ENCODE measurements at places on chromosomes 16 and 17.

- DNase-seq: peak; percentile 98
Observed at GRCh38 chr17:7856811-7857712, at the start of gene NAA38. Gene NAA38 (minus strand): TSS chr17:7857559. CDS start chr17:7857463, 96 bp downstream.

GRCh38 chr17:68441070-68441770, 16.1 kb downstream of the WIPI1 start:
- no peak for DNase-seq

DNA sequence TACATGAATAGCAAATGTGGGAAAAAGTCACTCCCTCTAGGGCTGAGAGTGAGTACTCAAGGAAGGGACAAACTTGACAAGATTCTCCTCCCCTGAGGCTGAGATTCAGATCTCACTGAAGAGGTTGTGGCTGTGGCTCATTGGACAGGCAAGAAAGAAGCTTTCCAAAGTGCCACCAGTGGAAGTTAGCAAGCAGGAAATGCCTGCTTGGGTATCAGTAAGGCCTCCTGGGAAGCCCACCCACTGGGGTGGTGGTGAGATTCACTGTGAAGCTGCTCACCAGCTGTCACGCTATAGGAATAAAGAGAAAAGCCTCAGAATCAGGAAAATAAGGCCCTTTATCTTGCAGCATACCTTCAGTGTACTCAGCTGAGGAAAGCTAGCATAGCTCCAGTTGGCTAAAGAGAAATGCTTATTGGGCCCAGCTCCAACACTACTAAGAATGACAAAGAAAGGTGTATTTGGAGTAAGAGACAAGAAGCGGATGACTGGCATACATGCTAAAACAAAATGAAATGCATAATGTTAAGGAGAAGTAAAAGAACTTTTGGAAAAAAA, 274.4 kb upstream of the TOM1L1 start:
- DNase-seq: peak; percentile 24

- DNase-seq: peak; percentile 34
Observed at GRCh38 chr16:72788269-72788809, 259.6 kb downstream of the ZFHX3 start.

DNA sequence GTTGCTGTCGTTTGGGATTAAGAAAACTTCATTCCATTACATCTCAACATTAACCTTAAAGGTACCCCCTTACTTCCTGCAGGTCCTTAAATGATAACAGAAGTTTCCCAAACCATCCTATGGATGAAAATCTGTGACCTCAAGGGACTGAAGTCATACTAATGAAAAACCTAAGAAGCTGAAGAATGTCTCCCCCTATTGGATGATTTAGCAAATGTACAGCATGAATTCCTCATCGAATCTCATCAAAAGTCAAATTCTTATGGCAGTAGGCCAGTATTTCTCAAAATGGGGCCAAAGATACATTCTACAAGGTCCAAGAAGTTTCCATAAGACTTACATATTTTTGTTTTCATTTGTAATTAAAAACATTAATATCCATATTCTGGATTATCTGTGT, 13.5 kb downstream of the SCO1 start:
- no peak for DNase-seq

DNA sequence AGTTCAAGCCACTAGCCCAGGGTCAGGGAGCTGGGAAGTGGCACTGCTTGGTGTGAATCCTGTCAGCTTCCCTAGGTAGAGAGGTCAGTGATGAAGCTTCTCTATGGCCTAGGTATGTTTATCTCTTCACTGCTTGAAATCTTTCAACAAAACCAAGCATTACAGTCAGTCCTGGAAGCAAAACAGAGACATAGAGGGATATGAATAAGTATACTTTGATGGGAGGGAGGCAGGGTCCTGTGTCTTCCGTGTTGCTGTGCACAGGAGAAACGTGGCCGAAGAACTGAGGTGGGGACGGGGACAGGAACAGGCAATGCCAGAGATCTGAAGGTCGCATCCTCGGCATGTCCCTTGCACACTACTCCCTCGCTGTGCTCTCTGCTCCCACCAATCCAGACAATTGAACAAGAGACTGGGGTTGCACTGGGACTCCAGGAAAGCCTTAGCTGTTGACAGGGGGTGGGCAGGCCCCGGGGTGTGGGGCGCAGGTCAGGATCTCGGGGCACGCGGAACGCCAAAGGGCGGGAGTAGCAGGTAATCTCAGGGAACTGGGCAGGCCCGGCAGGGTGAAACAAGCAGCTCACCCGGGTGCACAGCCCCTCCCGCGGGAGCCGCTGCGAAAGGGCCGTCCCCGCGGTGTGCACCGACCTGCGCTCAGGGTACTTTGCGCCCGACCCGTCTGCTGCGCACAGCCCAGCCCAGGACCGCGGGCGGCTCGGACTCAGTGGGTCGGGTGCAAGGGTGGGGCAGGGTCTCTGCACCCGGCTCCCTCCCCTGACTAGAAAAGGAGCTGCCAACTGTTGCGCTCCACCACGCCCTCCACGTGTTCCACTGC, at the start of gene MT1H:
Gene MT1H (plus strand): TSS at position 810 of the 835 bp plus-strand sequence. CDS start 71 bp downstream, outside the sequence.
- DNase-seq: peak; percentile 66

DNA sequence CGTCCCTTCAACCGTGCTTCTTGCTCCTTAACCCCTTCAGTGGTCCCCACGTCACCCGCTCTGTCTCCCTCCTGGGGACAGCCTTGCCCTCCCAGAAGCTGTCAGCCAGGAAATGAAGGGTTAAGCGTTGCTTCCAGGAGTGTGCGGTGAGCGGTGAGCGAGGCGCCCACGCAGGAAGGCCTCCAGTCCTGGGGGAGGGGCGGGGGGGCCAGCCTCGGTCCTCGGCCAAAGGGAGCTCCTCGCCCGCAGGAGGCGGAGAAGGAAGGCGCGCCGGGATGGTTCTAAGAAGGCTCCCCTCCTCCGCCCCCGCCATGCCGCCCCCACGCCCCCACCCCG, 2.3 kb downstream of the RBFOX3 start:
- DNase-seq: no peak

- DNase-seq: no peak
Observed at GRCh38 chr17:1871756-1872155, 42.0 kb downstream of the RPA1 start.

DNA sequence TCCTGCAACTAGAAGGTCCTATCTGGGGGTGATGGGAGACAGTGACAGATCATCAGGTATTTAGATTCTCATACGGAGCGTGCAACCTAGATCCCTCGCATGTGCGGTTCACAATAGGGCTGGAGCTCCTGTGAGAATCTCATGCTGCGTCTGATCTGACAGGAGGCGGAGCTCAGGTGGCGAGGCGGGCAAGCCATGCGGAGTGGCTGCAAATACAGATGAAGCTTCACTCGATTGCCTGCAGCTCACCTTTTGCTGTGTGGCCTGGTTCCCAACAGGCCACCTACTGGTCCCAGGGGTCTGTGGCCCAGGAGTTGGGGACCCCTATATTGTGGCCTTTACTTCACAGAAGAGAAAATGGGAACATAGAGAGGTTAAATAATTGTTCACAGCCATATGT, 200.4 kb downstream of the IRF8 start:
- no peak for DNase-seq

DNA sequence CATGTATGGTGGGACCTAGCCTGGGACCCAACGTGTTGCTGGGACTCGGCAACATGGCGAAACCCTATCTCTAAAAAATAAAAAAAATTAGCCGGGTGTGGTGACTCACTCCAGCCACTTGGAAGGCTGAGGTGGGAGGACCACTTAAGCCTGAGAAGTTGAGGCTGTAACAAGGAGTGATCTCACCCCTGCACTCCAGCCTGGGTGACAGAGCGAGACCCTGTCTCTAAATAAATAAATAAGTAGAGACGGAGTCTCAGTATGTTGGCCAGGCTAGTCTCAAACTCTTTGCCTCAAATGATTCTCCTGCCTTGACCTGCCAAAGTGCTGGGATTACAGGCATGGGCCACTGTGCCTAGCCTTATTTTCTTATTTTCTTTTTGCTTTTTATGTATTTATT, 10.1 kb upstream of the CNP start:
- no peak for DNase-seq

DNA sequence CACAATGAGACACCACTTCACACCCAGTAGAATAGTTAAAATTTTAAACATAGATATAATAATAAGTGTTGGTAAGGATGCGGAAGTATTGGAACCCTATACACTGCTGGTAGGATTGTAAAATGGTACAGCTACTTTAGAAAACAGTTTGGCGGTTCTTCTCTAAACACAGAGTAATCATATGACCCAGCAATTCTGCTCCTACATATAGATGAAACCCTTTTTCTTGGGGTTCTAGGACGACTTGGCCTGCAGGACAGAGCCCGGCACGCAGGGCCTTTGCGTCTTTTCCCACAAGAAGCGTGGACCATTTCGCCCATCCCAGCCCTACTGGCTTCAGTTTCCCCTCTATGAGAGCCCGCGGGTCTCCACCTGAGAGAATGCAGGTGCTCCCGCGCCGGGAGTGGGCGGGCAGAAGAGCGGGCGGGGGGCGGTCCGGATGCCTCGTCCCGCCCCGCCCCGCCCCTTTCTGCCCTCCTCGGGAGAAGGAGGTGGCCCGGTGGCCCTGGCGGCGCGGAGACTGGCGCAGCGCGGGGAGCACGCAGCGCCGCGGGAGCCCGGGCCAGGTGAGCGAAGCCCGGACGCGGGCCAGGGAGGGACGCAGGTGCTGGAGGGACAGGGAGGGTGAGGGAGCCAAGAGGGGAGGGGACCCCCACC, at the start of gene SDR42E2:
Gene SDR42E2 (plus strand): TSS at position 508 of the 657 bp plus-strand sequence. CDS start 3,077 bp downstream, outside the sequence.
- peak; percentile 37 for DNase-seq

- no peak for DNase-seq
Observed at GRCh38 chr17:38864636-38865398, 5.0 kb upstream of the LASP1 start.

DNA sequence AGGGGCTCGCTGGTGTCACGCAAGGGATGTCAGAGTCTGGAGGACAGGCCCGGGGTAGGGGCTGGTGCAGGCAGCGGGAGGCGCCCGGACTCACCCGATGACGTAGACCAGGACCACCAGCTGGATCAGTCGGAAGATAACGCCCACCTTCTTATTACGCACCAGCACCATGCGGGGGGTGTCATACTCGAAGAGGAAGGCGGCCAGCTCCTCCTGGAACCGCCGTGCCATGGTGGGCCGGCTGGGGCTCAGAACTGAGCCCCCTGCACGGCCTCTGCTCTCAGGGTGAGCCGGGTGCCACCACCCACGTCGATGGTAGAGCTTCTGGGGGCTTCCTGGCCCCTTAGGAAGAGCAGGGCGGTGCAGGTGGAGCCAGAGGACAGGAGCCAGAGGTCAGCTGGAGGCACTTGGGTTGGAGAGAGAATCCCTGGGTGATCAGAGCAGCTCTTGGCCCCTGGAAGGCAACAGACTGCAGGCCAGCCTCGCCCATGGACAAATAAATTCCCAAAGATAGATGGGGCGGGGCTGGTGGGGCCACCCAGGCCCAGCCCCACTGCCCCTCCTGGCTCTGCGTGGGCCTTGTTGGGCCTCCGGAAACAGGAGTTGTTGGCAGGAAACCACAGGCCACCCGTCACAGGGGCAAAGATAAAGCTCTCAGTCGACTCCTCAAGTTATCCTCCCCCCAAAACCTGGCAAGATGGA, at the start of gene P2RX1:
Gene P2RX1 (minus strand): TSS at position 471 of the 702 bp plus-strand sequence. CDS start 240 bp downstream, at position 231.
- no peak for DNase-seq

DNA sequence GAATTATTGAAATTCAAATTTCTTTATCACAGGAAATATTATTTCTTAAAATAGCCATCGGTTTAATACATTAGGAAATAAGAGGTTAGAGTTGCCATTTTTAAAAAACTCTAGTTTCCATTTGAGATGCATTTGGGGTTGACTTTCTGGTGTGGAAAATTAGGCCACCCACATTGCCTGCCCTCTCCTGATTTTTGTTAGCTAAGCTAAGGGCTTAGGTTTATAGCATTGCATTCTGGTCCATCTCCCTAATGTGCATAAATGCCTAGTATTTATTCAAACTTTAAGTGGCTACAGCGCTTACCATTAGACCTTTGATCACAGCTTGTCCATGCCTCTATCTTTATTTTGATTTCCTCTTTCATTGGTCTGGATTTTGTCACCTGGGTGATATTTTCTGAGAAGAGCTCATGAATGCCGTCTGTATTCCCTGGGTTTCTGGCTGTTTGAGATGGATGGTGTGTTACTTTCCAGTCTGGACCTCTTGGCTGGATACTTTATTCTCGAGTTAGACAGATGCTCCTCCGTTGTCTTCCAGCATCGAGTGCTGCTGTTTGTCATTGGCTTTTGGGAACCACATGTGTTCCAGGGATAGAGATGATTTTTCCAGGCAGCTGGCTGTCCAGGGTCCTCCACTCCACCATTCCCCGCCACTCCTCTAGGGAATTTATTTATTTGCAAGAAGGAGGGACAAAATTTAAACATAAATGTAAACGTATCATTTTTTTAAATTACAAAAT, 120.3 kb downstream of the KATNIP start:
- no peak for DNase-seq

- peak; percentile 23 for DNase-seq
Observed at GRCh38 chr17:2123375-2124251, 68.7 kb downstream of the HIC1 start.

- DNase-seq: peak; percentile 96
Observed at GRCh38 chr17:55750750-55751657, at the start of gene PCTP. Gene PCTP (plus strand): TSS chr17:55751051. CDS start chr17:55751104, 53 bp downstream.

DNA sequence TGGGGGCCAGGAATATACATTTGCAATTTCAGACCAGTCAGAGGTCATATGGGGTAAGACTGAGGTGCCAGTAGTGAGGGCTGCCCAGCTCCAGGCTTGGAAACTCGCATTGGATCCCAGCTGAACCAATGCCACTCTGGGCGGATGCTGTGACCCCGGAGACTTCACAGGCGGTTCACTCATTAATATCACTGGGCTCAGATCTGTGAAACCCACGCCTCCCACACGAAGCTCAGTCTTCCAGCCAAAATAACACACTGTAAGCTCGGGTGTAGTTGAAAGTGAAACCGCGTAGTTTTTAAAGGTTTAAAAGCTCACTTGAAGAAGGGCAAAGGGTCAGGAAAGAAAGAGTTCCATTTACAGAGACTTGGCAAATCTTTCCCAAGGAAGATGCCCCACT, 254.8 kb downstream of the FOXL1 start:
- no peak for DNase-seq

DNA sequence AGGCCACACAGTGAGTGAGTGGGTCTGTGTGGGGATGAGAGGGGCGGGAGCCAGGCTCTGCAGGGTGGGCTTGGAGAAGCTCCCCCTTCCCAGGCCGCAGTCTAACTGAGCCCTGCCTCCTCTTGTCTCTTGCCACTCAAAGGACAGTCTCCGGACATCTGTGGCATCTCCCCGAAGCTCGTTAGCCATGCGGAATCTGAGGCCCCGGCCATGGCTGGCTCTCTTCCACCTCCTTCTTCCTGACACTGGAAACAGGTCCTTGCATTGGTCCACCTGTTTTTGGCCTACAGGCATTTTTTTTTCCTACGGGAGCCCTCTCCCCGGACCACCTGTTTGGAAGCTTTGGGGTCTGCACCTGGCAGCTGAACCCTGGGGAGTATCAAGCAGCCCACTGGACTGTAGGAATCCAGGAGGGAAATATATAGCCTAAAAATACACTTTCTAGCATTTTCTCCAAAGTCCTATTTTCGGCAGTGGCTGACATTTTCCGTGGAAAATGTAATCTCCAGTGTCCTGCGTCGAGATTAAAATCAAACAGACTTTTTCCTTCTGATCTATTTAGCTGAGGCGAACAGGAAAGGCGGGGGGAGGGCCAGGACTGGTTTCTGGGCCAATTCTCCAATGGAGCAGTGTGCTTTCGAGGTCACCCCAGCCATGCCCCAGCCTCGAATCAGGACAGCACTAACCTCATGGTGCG, 9.1 kb downstream of the ATP2A3 start:
- DNase-seq: no peak
